ENCODE measurements at places on chromosomes 3 and 15.

DNA sequence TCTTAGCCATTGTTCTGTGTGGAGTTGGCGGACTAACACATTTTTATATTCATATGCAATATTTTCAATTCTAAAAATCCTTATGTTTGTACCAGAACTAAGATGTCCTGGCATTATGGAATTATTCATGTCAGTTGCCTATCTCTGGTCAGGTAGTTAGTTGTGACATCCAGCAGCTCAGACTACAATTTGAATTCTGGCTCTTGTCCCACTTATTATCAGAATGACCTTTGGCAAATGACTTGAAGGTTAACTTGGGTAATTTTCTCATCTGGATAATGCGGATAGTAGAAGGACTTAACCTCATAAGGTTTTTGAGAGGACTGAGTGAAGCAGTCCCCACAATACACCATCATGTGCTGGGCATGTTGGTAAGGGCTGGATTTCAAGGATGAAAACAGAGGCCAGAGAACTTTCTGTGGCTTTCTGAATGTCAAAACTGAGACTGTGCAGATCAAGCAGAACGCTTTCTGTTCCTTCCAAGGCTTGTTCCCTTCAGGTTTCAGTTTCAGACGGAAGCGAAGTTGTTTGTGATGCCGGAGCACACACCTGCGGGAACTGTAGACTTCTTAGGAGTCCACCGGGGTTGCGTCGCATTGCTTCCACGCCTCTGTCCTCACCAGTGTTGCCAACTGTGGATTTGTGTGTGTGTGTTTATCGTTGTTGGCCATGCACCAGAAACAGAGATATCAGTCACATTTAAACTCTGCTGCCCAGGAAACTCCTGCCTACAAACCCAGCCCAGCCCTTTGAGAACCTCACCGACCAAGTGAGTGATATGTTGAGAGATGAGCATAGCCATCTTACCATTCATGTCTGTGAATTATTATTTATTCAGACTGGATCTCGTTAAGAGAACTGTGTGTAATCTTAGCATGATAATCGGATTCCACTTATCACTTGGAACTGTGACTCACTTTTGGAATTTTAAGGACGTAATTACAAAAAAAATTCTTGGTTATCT lies 76.0 kb downstream of the PTPRG start:
- DNase-seq, result no peak

DNA sequence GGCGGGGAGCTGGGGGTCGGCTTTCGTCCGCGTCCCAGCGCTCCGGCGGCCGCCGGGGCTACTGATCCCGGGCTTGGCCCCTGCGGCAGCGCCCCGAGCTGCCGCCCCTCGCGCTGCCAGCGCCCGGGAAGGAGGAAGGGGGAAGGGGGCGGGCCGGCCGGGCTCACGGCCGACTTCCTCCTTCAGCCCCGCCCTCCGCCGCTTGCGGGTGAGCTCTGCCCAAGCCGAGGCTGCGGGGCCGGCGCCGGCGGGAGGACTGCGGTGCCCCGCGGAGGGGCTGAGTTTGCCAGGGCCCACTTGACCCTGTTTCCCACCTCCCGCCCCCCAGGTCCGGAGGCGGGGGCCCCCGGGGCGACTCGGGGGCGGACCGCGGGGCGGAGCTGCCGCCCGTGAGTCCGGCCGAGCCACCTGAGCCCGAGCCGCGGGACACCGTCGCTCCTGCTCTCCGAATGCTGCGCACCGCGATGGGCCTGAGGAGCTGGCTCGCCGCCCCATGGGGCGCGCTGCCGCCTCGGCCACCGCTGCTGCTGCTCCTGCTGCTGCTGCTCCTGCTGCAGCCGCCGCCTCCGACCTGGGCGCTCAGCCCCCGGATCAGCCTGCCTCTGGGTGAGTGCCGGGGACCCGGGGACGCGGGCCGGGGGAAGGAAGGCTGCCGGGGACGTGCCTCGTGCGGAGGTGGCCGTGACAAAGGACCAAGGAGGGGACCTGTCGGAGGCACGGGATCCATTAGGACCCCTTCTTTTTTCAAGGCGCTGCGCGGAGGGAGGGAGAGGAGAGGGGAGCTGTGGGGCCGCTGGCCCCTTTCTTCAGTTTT lies at the start of gene SEMA4B:
Gene SEMA4B, plus strand, starts transcription at position 201 of the 814 bp plus-strand sequence. Its CDS starts 249 bp downstream, at position 450.
- no peak for DNase-seq

GRCh38 chr3:77081240-77081661 lies 41.4 kb downstream of the ROBO2 start:
- DNase-seq, result peak; percentile 22

DNA sequence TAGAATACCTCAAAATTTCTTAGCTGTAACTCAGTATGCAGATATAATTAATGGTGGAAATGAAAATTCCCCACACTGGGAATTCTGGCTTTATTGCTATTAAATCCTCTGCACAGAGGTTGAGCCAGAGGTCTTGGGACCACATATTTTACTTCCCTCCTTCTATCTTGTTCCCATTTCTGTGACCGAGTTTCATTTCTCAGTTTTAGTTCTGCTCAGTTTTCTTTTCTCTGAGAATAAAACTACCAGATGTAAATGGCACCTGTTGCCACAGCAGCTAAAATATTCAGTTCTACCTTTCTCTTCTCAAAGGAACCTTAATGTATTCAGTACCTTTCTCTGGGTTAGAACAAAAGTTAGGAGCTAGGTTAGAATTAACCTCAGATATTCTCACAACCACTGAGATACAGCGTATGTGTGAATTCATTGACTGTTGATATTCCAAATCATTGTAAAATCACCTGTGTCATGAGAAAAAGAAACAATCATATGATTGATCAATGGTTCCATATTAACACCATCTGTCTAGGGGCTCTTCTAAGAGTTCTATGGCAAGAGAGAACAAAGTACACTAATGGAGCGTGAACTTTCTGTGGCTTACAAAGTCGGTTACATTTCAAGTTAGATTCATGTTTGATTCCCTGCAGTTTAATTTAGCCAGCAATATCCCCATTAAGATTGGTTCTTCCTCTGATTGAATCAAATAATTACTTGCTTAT lies 374.1 kb downstream of the EFHB start:
- no peak for DNase-seq

Data from NCI-H2081 treated with DMSO at 0.1 percent for 48 hours (cell line).